ENCODE measurements at places on chromosomes 16 and 17.

DNA sequence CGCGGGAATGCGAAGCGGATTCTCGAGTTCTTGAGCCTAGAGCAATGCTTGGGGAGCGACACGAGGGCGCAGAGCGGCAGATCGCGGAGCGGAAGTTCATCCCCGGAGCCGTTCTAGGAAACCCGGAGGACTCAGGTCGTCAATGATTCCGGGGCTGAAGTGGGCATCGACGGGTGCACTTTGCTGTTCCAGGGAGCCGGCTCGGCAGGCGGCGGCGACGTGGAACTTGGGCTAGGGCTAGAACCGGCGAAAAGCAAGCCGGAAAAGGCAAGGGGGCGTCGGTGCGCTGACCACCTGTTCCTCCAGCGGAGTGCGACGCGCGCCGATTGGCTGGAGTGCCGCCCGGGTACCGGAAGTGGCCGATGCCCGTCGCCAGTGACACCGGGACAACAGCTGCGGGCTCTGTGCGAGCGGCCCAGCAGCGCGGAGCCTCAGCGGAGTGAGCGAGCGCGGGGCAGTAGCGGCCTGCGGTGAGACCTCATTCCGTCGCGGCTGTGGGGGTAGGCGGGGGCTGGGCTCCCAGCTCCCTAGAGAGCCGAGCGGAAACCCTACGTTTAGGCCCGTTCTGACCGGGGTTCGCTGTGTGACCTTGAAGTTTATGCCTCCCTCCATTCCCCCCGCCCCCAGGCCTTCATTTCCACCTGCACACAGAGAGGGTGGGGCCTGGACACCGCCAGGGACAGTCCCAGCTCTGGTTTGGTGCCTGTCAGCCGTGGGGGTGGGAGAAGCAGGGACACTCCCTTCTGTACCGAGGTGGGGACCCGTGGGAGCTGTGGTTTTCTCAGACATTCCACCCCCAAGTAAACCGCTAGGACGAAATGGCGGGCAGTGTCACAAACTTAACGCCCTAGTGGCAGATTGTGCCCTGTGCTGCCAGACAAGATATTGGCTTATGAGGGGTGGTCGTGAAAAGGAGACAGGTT lies at the start of gene ZFP3:
ZFP3 (plus strand) TSS at position 362 of the 923 bp plus-strand sequence. CDS start 13,038 bp downstream, outside the sequence.
- DNase-seq, result peak; percentile 92

DNA sequence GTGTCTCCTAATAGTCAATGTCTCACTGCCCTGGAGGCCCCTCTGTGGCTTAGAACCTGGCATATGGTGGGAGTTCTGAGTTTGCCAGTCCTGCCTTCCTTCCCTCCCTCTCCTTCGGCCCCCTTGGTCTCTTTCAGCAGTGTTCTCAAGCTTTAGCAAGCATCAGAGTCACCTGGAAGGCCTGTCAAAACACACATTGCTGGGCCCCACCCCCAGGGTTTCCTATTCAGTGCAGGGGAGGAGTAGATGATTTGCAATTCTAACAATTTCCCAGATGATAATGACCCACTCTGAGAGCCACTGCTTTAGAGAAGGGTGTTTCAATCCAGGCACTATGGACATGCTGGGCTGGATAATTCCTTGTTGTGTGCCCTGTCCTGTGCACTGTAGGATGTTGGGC lies 26.4 kb upstream of the TMEM220 start:
- no peak for DNase-seq

GRCh38 chr17:41816637-41817320 lies 4.0 kb downstream of the FKBP10 start:
- no peak for DNase-seq

GRCh38 chr17:42409523-42410318 lies 13.3 kb downstream of the CAVIN1 start:
- DNase-seq, result no peak

GRCh38 chr16:13146829-13147228 lies 245.4 kb downstream of the SHISA9 start:
- no peak for DNase-seq

DNA sequence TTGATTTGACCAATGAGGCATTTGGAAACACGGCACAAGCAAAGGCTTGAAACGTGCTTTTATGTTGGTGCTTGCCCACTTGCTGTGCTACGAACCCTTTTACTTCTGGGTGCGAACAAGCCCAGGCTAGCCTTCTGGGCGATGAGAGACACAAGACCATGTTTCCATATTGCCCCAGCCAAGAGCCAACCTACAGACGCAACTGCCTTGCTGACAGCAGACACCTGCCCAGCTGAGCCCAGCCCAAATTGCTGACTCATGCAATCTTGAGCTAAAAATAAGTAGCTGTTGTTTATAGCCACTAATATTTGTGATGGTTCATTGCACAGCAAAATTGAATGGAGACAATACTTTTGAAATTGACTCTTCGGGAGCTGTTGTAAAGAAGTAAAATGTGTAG lies 464.5 kb downstream of the WWOX start:
- no peak for DNase-seq

GRCh38 chr16:21524068-21524751 lies 75.2 kb upstream of the METTL9 start:
- DNase-seq, result no peak

GRCh38 chr17:61384354-61384691 lies 15.3 kb upstream of the TBX2 start:
- no peak for DNase-seq

GRCh38 chr16:55389426-55390073 lies 65.5 kb downstream of the IRX6 start:
- peak; percentile 10 for DNase-seq

DNA sequence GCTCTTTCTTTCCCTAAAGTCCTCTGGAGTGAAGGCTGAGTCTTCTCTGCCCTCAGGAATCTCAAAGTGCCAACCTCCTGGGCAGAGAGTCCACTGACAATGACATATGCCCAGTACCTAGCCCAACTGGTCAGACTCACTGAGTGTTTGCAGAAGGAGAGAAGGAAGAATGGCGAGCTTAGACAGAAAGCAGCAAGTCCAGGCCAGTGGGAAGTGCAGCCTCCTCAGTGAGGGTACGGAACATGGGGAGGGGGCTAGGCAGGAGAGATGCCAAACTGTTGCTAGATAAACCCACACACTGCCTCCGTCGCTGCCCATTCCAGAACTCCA lies 678 bp downstream of the EXOC7 start:
- DNase-seq, result no peak

DNA sequence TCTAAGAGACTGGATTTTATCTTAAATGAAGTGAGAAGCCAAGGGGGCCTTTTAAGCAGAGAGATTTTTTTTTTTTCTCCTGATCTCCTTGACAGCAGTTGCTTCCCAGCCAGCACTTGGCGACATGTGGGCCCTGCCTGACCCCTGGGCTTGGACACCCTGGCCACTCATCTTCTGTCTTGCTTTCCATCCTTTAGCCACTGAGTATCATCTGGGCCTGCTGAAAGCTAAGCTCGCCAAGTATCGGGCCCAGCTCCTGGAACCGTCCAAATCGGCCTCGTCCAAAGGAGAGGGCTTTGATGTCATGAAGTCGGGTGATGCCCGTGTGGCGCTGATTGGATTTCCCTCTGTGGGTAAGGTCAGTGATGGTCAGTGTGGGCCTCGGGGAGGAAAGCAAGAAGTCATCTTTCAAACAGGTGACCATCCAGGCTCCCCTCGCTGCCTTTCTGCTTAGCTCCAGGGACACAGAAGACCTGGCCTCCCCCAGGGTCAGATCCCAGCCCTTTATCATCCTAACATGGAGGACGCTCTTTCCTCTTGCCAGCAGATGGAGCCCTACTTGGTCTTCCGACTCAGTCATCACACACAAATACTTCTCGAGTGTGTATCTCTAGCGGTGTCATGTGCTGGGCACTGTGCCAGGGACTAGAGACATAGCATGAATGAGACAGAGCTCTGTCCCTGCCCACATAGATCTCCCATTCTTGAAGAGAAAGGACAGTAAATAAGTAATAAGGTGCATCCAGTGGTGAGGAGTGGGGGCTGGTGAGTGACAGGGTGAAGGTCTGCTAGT lies 6.1 kb downstream of the DRG2 start:
- peak; percentile 51 for DNase-seq

DNA sequence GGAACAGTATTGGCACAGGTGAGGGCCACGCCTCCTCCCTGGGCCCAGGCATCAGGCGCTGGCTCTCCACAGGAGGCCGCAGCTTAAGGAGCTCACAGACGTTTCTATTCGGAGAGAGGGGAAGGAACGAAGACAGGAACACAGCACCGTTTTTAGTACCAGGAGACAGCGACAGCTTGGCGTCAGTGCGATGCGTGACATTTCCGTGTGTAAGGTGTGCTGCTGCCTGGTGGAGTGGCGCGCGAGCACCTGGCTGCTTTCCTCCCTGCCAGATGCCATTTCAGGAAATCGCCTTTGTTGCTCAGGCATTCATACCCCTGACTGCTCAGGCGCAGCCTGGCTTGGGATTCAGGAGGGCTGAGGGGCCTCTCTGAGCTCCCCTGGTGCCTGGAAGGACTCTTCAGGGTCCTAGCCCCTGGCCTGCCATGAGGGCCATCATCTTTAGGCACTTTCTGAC lies 367.5 kb downstream of the CPPED1 start:
- no peak for DNase-seq

- DNase-seq, result no peak
Measured at GRCh38 chr17:75159196-75160031, 5.1 kb upstream of the JPT1 start.

DNA sequence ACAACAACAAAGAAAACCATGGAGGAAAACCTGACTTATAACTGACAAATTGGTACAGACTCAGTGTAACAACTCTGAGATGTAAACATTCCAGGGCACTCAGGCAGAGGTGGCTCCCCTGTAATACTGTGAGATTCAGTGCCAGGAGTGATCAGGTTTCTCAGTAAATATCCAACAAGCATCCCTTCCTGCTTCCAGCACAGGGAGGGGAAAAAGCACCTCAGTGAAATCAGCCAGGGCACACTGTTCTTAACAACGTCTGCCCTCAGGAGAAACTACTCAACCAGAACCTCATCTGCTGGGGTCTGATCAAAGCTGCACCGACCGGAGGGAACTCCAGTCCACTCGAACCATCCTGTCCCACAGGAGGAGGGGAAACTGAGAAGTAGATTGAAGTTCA lies 52.3 kb downstream of the AMFR start:
- DNase-seq, result no peak

DNA sequence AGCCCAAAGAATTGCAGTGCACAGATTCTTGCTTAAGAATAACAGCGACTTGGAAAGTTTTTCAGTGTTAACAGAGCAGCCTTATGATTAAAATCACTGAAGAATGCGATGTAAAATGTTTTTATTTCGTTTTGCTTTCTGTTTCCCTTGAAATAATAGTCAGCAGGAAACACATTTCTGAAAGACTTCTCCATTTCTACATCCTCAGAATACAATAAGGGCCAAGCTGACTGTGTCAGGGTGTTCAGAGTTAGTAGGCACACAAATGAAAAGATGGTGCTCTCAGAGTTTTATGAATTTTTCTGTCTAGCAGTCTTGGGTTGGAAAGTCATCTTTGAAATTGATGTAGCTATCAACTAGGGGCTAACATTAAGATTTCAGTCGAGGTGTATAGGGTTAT lies 582.9 kb upstream of the RBFOX1 start:
- no peak for DNase-seq

- no peak for DNase-seq
Measured at GRCh38 chr16:74186561-74186971, 110.0 kb upstream of the PSMD7 start.

DNA sequence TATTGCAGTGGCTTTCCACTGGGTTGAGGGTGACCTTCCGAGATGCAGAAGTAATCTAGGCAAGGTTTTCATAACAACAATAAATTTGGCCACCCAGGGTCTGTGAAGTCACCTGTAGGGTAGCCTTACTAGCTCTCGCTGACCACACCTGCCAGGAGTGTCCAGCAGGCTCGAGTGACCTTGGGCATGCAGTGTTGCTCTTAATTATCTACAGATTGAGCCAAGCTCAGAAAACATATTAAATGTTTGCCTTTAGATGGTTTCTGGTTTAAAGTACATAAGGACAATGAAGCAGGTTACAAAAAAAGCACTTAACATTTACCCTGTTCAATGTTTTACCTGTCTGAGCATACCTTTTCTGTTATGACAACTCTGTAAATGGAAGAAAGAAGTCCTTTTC lies 1.8 kb downstream of the TBC1D24 start:
- DNase-seq, result no peak

- DNase-seq, result no peak
Measured at GRCh38 chr16:31006086-31006385, 4.4 kb downstream of the STX1B start.

DNA sequence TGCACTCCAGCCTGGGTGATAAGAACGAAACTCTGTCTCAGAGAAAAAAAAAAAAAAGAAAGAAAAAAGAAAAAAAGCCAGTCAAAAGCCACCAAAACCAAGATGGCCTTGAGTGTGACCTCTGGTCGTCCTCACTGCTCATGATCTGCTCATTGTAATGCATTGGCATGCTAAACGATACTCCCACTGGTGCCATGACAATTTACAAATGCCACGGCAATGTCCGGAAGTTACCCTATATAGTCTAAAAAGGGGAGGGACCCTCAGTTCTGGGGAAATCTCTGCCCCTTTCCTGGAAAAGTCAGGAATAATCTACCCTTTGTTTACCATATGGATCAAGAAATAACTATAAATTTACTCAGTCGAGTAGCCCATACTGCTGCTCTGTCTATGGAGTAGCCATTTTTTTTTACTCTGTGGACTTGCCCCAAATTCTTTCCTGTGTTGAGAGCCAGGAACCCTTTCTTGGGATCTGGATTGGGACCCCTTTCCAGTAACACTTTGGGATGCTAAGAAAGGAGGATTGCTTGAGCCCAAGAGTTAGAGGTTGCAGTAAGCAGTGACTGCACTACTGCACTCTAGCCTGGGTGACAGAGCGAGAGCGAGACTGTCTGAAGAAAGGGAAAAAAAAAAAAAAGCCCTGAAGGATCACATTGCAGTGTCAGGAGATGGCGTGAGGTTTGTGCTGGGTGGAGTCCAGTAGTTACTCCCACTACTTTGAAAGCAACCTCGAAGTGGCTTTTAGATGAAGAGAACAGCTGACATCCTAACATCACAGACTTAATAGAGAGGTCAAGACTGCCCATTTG lies 3.7 kb upstream of the TMEM231 start:
- DNase-seq, result no peak

GRCh38 chr17:62911114-62911513 lies 54.9 kb upstream of the TANC2 start:
- DNase-seq, result no peak

All from head of caudate nucleus (tissue), 42 donors.